ENCODE measurements at places on chromosomes 6 and 20.

- no peak for DNase-seq
These were observed 167.7 kb upstream of the PDE10A start for GRCh38 chr6:165830761-165831160.

GRCh38 chr6:89916136-89916920 is 22.1 kb downstream of the GJA10 start:
- DNase-seq: no peak

GRCh38 chr20:16703570-16703969 is 26.3 kb upstream of the SNRPB2 start:
- DNase-seq: no peak

DNA sequence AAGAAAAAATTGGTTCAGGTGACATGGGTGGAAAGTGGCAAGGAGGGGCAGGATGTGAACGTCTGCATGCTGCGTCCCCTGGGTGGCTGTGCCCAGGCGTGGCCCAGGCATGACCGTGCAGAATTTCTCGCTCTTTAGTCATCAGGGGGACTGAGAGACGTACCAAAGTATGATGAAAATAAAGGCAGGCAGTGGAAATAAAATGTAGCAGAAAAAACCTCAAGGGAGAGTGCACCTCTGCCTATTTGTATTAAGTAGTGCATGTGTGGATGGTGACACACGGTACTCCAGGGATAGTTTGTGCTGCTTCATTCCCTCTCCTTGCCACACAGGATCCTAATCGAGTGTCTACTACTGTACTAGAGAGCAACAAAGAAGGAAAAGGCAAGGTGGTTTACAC is 81.1 kb downstream of the ATP9A start:
- DNase-seq: no peak

GRCh38 chr20:4141291-4142240 is 126.2 kb upstream of the RNF24 start:
- DNase-seq: no peak

DNA sequence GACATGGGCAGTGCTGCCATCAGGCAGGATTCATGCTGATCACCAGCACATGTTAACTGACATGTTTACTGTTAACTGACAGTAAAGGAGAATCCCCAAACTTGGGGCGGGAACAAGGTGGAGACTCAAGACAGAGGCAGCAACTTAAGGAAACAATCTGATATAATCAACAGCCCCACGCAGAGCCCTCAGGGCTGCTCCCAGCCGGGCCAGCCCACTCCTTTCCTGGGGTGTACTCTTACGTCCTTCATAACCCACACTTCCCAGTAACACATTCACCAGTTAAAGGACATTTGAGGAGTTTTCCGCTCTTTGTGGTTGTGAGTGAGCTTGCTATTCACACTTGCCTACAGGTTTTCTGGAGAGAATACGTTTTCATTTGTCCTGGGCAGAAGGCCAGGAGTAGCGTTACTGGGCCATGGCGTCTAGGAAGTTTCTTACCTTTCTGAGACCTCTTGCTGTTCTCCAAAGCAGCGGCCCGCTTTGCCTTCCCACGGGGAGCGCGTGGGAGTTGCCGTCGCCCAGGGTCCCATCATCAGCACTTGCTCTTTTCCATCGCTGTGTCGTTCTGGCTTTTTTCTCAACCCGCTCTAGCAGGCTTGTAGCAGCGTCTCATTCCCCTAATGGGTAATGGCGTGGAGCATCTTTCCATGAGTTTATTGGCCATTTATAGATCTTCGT is 56.4 kb downstream of the FOXF2 start:
- DNase-seq: no peak

GRCh38 chr6:23179994-23180393 is 610.6 kb downstream of the HDGFL1 start:
- DNase-seq: no peak

GRCh38 chr20:33475381-33476152 is 14.3 kb upstream of the CBFA2T2 start:
- DNase-seq: no peak

- DNase-seq: peak; percentile 24
These were observed 75.9 kb upstream of the MYL9 start for GRCh38 chr20:36465109-36466080.

DNA sequence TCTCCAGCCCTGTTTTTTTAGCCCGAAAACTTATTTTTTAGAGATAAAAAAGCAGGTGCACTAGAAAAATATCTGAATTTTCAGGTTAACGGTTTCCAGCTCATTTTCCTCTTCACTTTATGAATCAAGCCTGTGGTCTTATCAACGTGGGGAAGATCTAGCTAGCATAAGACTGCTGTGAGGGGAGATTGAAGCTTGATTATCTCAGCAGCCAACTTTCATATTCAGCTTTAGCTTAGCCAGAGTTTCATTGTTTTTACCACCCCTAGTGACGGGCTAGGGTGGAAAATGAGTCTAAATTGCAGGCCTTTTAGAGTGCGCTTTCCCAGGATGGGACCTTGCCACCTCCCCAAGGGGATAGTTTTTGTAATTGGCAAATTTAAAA is 11.9 kb upstream of the RBM38 start:
- no peak for DNase-seq

DNA sequence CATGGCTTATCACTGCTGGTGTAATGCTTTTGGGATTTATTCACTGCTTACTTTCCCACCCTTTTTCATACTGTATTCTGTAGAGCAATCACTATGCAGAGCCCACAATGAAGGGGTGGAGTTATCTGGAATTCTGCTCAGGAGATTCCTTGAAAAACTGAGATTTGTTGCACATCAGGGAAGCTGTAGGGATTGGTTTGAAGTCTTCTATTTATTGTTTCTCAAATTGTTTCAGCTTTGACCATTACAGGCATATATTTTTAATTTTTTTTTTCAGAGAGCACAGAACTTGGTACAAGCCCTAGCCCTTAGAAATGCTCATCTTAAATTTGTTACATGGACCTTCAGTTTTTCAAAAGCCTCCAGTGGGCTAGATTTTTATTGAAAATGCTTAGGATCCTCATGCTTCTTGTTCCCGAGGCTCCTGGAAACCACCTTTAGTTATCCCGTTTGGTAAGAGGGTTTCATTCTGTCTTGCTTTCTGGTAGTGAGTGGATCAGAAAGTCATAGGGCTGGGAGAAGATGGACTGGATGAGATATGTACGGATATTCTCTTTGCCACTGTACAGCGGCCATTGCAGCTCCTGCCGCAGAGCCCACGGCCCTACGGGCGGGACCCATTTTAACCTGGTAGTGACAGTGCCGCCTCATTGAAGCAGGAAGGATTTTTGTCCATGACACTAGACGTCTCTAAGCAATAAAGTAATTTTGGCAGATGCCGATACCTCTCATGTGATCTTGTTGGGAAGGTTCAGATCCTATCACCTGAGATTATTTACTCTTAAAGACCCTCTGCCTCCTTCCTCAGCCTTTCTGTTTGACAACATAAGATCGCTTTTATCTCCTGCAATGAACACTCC is 45.3 kb upstream of the ZNF184 start:
- no peak for DNase-seq

DNA sequence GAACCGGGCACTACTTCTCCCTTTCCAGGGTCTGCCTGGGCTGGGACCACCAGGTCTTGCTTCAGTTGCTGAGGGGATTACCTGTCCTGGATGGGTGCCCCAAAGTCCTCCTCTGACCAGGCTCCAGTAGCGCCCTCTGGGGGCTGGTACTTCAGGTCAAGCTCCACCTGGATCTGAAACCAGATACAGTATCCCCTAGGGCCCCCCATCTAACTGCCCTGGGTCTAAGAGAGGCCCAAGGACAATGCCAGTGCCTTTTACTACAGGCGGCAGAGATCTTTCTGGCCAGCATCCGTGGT is 11.2 kb upstream of the SPAG4 start:
- DNase-seq: peak; percentile 25

DNA sequence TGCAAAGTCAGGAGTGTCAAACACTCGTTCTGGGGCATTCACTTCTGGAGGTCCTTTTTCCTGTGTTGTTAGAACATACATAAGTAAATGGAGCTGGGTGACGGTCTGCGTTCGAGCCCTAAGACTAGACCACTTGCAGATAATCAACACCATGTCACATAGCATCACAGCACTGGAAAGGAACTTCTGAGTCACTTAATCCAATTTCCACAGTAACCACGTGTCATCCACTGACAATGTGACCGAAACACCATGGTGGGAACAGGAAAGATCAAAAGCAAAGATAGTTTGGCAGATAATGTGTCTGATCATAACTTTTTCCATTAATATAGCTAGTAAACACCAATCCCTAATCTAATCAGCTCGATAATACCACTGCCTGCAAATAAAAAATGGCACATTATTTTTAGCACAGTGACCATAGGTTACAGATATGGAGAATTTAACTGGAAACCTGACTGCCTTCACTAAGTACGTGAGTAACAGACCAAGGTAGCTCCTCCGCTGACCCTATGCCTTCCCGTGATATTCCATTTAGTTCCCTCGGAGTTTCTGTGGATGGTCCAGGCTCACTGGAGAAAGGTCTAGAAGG is 34.8 kb downstream of the WRNIP1 start:
- no peak for DNase-seq

DNA sequence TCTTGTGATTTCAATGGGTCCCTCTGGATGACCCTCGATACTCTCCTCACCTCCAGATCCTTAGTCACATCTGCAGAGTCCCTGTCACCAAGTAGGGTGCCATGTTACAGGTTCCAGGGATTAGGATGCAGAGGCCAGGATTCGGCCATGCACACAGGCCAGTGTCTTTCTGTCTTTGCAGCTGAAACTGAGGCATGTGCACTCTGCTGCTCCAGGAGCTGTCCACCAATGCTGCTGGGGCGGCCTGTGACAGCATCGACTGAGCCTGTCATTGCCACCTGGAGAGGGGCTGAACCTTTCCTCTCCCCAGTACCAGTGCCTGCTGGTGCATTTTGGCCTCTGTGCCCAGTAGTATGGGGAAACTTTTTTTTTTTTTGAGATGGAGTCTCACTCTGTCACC is 4.4 kb upstream of the RBM38 start:
- no peak for DNase-seq

DNA sequence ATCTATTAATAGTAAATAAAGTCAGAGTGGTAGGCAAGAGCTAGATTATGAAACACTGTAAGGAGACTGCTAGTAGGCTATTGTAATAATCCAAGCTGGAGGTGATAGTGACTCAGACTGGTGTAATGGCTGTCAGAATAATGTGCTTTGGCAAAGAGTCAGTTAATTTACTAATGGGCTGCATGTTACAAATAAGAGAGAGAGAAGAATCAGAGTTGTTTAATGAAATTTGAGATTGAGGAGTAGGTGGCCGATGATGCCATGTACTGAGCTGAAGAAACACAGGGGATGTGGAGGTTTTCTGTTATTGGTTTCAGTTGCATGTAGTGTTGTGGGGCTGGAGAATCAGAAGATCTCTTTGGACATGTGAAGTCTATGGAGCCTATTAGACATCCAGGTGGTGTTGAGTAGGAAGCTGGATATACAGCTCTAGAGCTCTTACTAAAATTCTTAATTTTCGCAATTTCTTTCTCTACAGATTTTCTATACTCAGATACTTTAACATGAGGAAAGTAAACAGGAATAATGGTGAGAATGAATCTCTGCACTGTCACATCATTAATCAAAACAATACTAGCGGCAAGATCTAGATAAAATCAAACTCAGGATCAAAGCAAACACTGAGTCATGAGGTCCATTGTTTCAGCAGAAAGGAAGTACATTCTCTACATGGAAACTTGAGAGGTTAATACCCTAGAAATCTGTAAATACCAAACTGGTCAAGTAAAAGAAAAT is 167.7 kb downstream of the SIM1 start:
- DNase-seq: no peak

DNA sequence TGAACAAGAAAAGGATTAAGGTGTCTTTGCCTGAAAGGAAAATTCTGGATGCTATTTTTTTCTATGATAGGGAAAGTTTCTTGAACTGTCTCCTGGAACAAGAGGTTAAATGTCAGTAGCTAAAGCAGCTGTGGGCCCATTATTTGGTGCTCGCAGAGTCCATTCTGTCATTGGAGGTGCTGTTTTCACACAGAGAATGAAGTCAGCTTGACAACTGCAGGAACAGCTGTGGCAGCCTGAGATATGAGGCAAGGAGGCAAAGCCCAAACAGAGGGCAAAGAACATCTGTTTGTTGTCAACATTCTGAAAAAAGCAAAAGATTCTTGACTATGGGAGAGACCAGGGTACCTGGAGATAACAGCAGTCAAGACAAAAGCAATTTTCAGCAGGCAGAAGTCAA is 548.2 kb downstream of the KIF16B start:
- no peak for DNase-seq

DNA sequence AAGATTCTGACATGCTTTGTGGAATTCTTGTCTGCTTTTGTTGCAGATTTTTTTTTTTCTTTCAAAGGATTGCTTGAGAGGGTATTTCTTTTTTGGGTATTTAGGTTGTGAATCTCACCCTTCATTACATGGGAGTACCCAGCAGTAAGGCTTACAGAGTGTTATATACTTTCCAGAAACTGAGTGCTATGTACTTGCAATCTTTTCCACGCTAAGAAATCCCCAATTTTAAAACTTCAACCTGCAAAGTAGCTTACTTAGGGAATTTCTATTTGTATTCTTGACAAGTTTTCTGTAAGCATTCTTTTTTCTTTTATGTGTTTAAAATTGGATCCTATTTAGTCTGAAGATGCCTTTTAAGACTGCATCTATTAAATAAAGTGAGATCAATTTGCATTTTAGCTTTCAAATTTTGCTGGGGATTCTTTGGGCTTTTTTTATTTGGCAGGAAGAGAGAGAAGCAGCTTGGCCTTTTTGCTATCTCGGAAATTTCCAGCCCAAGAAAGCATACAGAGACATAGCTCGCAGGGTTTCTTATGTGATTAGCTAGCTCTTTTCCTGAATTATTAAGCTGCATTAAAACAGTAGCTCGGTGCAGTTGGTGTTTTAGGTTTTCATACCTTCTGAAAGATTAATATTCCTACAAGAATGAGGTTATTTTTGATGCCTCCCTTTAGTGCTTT is 42.6 kb downstream of the KCNS1 start:
- no peak for DNase-seq

- no peak for DNase-seq
These were observed 160.3 kb upstream of the CDYL start for GRCh38 chr6:4615891-4616290.

- DNase-seq: no peak
These were observed 158.9 kb downstream of the TBXT start for GRCh38 chr6:166008441-166009369.

DNA sequence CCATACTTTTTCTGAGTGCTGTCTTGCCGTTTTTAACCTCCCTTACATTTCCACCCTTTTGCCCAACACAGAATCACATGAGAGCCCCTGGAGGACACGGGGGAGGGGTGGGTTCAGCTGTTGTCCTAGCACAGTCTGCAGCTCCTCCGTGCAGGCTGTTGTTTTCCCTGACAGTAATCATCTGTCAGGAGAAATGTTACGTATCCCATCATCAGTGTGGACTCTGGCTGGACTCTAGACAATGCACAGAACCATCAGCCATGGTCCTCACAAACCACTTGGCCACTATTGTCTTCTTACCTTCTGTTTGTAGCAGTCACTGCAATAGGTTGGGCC is 92.1 kb downstream of the RIN2 start:
- no peak for DNase-seq

DNA sequence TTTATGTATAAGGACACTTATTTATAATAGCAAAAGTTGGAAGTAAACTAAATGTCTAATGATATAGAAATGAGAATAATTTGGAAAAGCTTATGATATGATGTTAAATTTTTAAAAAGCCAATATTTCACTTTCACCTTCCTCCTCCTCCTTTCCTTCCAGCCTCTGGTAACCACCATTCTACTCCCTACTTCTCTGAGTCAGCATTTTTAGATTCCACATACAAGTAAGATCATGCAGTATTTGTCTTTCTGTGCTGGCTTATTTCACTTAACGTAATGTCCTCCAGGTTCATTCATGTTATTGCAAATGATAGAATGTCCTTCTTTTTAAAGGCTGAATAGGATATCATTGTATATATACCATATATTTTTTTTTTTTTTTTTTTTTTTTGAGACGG is 180.2 kb downstream of the RNF144B start:
- DNase-seq: no peak
